ENCODE measurements at places on chromosomes 4 and X.

- peak; percentile 93 for DNase-seq
Observed at GRCh38 chrX:45621376-45622041, 420.8 kb upstream of the DIPK2B start.

- peak; percentile 33 for DNase-seq
Observed at GRCh38 chrX:14030174-14030530, 460 bp upstream of the GEMIN8 start.

GRCh38 chr4:41285202-41285863, 28.6 kb downstream of the UCHL1 start:
- no peak for DNase-seq

DNA sequence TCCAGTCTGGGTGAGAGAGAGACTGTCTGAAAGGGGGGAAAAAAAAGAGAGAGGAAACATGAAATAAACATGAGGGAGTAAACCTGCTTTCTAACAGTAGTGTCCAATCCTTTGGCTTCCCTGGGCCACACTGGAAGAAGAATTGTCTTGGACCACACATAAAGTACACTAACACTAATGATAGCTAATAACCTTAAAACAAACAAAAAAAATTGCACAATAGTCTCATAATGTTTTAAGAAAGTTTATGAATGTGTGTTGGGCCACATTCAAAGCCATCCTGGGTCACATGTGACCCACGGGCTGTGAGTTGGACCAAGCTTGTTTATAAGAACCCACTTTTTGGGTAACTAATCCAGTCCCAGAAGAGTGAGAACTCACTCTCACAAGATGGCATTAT, 30.3 kb downstream of the PDS5A start:
- DNase-seq, result no peak

DNA sequence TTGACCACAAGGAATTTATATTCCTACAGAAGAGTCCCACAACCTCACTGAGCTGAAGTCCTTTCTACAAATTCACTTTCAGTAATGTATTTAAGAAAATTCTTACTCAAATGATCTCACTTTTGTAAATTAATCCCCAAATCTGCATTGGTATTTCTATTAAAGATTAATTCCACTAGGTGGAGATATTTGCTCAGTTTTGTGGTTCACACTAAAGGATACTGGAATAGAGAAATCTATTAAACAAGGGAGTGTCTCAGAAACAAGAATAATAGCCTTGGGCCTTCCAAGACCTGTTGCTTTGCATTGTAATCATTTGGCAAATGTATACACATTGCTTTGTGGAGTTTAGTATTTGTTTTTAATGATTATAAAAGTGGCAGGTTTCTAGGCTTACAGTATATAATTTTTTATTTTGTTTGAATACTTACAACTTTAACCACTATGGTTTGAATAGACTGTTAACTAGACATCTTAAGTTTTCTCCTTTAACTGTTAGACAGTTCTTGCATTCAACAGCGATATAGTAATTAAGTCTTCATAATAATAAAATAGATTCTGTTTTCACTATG, 25.9 kb downstream of the CFAP299 start:
- peak; percentile 26 for DNase-seq

Measured in M059J (cell line).